ENCODE measurements at places on chromosomes 1 and 21.

DNA sequence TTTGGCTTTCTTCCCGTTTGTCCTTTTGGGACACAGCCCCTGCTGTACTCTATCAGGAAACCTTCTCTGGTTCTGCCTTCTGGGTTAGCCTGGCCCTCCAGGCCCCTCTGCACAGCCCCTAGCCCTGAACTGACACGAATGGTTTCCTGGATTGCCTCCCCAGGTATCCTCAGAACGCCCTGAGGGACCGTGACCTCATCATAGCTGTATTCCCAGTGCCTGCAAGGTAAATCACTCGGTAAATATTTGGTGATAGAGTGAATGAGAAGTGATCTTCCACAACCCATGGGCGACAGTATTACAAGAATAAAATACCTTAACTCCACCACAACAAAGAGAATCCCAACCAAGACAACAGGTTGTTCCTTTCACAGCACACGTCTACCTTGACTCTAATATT is 637.2 kb downstream of the SMYD3 start:
- no peak for DNase-seq

GRCh38 chr1:117674521-117675400 is 68.9 kb downstream of the TENT5C start:
- DNase-seq = no peak

GRCh38 chr1:205629751-205630150 is 2.1 kb downstream of the ELK4 start:
- DNase-seq = no peak

DNA sequence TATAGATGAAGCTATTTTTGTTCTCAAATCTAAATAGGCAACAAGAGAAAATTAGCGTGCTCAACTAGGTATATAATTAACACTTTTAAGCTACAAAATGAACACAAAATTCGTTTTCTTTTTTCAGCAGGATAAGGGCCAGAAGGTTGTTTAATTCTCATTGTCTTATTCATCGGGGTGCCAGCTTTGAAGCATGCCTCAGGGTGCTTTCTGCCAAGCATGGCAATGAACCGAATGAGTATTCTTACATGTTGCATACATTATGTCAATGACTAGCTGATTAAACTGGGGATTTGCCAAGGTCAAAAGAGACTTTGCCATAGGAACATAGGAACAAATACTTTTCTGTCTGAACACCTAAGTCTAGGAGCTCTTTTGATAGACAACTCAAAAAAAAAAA is 102.0 kb upstream of the MAP1LC3C start:
- no peak for DNase-seq

DNA sequence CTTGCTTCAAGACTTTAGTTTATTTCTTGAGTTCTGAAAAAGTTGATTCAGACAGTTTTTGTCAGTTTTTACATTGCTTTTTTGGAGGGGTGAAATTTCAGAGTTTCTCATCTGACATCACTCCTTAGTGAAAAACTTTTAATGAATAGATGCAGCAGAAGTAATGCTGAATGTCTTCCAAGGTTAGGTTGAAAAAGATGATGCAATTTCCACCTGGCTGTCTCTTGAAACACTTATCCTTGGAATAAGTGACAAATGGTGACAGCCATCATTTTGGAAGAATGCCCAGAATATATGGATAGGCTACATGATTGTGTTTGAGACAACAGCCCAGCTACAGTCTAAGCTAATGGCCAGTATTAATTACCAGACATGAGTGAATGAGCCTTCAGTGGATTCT is 140.8 kb downstream of the ZNF644 start:
- DNase-seq = no peak

DNA sequence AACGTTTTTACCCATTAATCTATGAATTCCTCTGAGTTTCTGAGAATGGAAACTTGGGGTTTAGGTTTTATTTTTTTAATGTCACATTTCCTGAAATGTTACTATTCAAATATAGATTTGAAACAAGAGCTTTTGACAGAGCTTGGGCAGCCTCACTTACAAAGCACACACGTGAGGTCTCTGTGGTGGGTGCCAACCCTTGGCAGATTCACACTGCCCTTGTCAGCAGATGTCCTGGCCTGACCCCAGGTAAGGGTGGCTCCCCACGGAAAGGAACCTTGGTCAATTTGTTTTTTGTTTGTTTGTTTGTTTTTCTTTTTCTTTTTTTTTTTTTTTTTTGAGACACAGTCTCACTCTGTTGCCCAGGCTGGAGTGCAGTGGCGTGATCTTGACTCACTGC is 53.5 kb downstream of the FAAP20 start:
- no peak for DNase-seq

DNA sequence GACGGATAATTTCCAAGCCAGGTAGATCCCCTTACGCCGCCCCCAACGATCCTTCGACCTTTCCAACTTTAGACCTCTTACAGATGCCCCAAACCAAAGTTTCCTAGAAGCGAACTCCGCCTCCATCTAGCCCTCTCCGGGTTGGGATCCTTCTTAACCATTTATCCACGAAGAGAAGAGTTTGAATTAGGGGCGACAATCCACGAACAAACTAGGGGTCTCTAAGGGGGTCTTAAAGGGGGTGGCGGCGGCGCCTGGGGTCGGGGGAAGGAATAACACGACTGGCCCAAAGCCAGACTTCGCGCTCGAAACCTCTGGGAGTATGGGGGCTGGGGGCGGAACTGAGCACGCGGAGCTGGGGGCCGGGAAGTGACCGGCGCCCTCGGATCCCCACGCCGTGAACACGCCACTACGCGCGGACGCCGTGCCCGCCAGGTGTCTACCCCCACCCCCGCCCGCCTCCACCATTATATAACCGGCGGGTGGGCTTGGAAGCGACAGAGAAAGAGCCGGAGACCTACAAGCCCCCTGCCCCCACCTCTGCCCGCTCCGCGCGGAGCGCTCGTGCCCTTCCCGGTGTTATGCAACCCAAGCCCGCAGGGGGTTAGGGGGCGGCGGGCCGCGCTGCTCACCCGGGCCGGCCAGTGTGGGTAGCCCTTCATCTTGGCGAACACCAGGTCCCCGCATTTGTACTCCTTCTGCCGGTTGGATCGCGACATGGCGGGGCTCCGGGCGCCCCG is 594 bp downstream of the HDGF start:
- DNase-seq = no peak

- DNase-seq = no peak
These were observed 313.1 kb upstream of the DAB1 start for GRCh38 chr1:57736940-57737339.

DNA sequence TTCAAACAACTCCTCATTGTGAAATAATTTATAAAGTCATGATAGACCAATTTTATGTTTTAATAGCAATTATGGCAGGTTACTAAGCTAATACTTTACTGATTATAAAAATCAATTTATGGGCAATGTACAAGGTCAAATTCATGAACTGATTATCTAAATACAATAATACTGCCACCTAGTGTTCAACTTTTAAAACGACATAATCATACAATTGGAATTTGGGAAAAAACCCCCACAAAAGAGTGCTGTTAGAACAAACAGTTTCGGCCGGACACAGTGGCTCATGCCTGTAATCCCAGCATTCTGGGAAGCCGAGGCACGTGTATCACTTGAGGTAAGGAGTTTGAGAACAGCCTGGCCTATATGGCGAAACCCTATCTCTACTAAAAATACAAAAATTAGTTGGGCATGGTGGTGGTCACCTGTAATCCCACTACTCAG is 14.0 kb downstream of the GTF2B start:
- DNase-seq = no peak

DNA sequence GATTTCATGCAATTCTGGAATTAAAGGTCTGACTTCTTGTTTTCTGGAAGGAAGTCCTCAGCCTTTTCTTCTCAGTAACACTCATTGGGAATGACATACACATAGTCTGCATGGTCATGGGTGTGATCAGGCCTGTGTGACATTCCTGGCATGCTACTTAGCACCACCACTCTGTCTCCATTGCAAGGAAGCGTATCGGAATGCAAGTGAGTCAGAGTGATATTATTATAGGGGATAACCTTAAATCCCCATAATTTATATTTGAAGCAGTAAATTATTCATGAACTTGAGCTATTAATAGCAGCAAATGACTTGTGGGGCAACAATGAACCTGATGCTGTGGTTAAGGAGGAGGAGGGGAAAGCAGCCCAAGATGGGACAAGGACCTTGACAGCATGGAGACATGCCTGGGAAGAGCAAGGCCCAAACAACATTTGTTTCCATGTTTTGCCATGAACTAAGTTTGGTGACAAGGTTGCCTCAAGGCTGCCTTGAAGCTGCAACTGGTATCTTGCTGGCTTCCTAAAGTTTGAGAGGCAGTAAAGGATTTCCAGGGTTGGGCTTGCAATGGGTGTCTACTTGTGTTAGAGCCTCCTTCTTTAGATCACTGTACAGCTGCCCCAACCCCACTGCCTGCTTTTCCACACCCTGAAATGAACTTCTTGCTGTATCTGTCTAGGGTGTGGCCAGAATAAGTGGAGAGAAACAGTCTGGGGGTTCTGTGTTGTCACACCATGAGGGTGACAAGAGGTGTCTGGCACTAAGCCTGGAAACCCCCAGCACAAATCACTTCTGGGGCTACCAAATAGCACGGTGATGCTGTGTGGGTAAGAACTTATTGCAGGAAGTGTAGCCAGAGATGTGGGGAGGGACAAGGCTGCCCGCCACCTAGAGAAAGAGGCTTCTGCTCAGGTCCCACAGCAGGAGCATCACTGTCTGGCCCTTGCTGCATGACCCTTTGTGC is 4.6 kb downstream of the MAB21L3 start:
- no peak for DNase-seq

GRCh38 chr1:2499986-2500596 is 24.0 kb downstream of the PLCH2 start:
- no peak for DNase-seq

- peak; percentile 73 for DNase-seq
These were observed 27.0 kb upstream of the PRSS38 start for GRCh38 chr1:227788271-227789083.
